Aorta (tissue), 5 donors: ENCODE measurements at places on chromosomes 6 and 20.

- DNase-seq = peak; percentile 53
Measured at GRCh38 chr6:37137201-37138090, 32.5 kb upstream of the PIM1 start.

DNA sequence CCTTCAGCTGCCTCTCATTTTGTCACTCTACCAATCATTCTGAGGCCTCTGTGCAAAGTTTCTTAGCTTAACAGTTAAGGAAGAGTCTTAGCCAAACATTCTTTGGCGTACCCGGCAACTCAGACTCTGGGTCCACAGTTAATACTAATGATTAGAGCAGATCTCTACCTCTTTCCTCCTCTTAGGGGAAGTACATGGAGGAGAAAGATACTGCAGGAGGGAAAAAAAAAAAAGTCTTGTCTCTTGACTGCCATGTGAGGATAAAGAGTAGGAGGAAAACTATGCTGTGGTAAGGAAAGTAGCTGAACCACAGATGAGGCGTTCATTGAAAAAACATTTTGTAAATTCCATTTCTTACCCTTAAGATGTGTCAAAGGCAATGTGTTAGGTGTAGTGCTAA lies 44.0 kb upstream of the MARCKS start:
- no peak for DNase-seq

DNA sequence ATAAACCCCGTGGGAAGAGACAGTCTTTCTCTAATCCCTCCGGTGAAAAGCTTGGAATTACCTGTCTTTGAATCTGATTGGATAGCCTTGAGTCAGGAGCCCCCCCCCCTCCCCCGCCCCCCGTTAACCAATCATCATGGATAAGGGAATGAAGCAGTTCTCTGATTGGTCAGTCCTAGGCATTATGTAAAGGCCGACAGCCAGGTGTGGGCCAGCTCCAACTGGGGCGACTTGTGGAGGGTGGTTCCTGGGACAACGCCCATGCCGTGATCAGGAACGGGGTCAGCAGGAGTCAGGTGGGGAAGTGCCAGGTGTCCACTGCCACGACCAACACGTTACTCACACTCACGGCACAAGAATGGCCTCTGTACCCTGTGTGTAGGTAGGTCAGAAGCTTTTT lies 406.8 kb upstream of the SULF2 start:
- no peak for DNase-seq

DNA sequence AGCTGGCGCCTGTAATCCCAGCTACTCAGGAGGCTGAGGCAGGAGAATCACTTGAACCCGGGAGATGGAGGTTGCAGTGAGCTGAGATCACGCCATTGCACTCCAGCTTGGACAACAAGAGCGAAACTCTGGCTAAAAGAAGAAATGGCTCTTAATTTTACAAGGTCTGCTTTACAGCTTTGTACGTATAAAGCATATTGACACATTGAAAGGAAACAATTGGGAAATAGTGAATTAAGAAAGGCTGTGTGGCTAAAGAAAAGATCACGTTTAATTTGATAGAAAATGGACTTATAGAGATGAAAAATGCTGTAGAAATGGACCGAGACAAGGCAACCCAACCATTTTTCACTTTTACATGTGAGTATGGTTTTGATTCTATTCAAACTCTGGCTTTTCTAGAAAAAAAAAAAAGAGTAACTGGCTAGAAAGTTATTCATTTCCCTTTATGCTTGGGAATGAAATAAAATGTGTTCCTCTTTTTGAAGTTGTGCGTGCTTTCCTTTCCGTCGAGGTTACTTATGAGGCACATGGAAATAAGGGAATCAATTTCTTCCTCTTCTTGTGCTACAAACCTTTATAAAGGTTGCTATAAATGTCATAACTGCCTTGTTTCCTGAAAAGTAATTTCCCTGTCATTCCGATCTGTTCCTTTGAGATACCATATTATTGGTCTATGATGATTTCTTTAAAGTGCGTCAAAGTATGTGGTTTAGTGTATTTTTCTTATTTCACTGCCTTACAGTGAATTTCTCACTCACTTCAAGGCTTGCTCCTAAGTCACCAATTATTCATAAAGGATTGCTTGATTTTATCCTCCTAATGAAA lies 29.4 kb downstream of the PFDN4 start:
- no peak for DNase-seq

DNA sequence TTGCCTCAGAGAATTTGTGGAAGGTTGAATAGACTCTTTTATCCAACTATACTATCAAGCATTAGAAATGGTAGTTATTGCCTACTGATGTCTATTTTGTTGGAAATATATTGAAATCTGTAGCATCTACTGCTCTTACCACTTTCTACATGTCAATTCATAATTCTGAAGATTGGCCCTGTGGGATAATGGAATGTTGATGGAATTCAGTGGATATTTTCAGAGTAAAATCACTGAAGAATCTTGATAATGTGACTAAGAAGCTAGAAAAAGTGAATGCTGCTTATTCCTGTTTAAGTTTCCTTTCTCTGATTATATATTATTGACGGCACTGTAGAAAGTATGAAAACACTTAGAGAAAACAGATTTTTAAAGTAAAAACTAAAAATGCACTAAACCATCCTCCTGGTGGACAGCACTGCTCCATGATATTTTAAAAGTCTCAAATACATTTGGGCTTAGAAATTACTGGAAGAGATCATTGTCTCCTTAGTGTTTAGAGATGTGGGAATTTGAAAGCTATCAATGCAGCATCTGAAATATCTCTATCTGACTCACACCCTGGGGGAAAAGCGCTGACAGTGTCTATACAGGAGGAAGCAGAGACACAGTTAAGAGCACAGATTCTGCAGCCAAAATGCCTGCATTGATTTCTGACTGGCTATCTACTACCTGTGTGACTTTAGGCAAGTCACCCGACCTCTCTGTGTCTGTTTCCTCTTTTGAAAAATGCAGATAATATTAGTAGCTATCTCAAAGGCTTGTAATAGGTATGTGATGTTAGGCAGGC lies 37.9 kb upstream of the RCAN2 start:
- DNase-seq = no peak
